ENCODE measurements at places on chromosomes 3 and 15. TPM values are rescaled to one million over a fixed set of nuclear protein-coding genes. Genes with fewer than 3 reads are reported as not detected.

Gene CCDC9B
- 20.2 TPM for total RNA-seq

Gene GPR176
- total RNA-seq: 10.4 TPM

Gene CCDC191
- total RNA-seq: 1.7 TPM

Gene RAB7A
- total RNA-seq: 183 TPM
